Activated T-helper 1 cell treated with Interleukin-2 at 50 U/mL for 16 hours (primary cell): ENCODE measurements at places on chromosomes 16 and 17.

DNA sequence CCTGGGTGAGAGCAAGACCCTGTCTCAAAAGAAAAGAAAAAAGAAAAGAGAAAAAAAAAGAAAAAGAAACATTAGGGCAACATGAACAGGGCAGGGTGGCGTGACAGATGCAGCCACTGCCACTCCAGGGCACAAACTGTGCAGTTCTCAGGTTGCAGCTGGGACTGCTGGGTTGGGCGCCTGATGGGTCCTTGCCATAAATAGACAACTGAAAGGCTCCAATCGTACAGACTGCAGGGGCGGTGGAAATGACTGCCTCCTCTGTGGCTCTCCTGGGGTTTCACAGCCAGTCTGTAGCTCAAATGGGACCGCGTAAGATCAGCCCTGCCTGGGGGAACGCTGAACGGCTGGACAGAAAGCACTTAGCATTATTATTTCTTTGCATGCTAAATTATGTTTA is 130.7 kb downstream of the CPPED1 start:
- no peak for DNase-seq

DNA sequence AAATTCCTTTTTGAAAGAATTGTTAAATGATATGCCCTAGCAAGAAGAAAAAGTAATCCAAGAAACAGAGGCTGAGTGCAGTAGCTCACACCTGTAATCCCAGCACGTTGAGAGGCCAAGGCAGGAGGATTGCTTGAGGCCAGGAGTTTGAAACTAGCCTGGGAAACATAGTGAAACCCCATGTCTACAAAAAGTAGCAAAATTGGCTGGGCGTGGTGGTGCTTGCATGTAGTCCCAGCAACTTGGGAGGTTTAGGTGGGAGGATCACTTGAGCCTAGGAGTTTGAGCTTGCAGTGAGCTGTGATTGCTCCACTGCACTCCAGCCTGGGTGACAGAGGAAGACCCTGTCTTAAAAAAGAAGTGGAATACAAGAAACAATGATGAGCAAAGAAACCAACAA is 56.1 kb downstream of the NT5M start:
- no peak for DNase-seq

- DNase-seq, result no peak
These were observed 3.1 kb downstream of the MRC2 start for GRCh38 chr17:62630365-62631085.

DNA sequence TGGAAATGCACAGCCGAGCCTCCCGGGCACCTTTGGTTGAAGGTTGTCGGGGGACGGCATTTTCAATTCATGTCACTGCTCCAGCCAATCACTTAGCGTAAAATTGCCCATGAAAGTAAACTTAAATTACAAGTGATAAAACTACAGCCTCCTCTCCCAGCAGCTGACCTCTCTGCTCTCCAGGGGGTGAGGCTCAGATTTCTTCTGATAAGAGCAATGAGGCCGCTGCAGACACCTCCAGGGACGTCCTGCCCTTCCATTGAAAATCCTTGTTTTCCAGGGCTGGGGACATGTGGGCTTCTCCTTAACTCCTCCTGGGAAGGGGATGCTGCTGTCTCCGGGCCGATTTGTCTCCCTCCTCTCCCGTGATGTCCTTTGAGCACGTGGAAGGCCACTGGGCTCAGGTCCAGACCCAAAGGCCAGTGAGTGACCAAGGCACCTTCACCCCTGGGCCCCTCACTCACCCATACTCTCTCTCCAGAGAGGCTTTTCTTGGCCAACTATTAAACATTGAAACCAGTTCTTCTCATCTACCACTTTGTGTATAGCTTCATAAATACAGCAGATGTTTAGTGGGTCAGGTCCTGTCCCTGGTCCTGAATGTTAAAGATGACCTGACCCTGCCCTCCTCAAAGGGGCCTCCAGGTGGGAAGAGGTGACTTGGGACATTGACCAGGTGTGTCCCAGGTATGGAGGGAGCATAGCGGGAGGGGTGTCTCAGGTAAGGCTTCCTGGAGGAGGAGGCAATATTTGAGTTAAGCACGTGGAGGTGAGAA is 52.3 kb downstream of the MGAT5B start:
- no peak for DNase-seq

DNA sequence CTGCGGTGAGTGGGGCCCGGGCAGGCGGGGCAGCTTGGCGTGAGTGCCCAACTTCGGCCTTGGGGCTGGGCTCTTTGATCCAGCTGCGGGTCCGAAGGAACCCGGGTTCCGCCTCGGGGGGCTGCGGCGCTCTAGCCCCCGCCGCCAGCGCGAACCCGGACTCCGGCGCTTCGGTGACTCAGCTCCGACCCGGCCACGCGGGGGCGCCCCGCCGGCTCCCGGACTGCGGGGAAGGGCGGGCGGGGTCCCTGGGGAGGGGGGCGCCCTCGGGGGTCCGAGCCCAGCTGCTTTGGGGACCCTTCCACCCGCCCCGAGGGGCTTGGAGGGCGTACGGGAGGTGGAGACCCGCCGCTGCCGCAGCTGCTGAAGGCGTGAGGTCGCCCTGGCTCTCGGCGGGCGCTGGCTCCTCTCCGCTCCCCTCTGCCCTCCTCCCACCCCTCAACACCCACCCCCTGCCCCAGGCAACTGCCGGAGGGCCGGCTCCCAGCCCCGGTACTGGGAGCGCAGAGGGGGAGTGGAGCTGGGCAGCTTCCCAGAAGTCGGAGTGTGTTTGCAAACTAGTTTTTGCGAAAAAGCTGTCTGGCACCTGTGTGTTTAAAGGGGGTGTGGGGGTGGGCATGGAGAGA is 516 bp downstream of the CPNE2 start:
- DNase-seq, result peak; percentile 30

- DNase-seq, result no peak
These were observed 115.4 kb upstream of the CDC42EP4 start for GRCh38 chr17:73427198-73427597.

DNA sequence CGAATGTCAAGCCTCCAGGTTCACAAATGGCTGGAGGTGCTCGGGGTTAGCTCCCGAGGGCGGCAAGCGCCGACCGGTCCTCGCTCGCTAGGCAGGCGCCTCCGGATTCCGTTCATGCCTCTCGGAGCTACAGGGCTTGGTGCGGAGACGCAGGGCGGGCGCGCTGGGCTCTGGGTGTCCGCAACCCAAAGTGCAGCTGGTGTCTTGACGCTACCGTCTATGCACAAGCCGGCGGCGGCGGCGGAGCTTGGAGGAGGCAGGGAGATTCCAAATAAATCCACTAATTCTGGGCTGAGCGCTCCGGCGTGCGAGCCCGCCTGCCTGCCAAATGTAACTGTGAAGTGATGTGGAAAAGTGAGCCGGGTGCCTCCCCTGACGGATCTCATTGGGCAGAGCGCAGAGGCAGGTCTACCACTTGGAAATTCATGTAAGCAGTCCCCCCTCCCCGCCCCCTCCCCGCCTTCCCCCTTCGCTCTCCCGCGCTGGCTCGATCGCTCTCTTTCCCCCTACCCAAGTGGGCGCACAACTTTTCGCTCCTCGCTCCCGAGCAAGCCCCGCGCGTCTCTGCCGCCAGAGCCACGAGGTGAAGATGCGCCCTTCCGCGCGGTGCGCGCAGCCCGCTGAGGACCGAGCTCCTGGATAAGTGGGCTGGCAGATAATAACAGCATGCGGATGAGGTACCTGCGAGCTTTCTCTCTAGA is at the start of gene CDH8:
Gene CDH8 (minus strand): TSS at position 338 of the 701 bp plus-strand sequence. CDS start 15,035 bp downstream, outside the sequence.
- no peak for DNase-seq

DNA sequence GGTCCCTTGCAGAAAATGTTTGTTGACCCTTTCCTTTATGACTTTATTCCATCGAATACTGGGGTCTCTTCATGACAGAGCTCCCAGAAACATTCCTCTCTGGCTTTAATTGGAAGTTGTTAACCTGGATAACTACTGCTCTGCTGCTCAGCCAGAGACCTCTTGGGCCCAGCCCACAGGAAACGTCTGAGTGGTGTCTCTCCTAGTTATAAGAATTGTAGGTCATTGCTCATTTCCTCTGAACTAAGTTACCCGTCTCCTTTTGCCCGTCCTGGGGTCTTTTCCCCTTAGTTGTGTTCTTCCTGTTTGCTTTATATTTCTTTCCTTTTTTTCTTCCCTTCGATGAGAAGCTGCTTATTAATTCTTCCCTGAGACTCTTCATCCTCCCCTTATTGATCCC is 9.0 kb downstream of the MAP2K6 start:
- no peak for DNase-seq

- DNase-seq, result no peak
These were observed 12.9 kb downstream of the G6PC1 start for GRCh38 chr17:42913522-42913921.

DNA sequence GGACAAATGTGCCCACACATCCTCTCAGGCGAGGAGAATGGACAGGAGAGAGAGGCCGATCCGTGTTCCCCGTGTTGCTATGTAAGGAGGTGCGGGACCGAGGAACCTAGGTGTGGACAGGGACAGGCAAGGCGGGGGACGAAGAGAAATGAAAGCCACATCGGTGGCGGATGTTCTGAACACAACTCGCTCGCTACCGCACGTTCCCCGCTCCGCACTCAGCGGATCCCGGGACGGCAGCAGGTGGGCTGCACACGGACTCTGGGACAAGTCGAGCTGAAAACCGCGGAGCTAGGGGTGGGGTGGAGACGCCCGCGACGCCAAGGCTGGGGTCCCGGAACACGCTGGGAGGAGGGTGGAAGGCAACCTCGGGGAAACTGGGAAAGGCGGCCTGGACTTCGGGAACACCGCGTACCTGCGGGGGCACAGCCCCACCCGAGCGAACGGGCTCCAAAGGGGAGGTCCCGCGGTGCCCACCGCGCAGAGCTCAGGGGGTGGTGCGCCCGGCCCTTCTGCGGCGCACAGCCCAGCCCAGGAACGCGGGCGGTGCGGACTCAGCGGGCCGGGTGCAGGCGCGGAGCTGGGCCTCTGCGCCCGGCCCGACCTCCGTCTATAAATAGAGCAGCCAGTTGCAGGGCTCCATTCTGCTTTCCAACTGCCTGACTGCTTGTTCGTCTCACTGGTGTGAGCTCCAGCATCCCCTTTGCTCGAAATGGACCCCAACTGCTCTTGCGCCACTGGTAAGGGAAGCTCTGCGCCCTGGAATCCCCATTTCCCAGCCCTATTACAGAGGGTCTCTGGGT is at the start of gene MT1E:
Gene MT1E (plus strand): TSS at position 642 of the 803 bp plus-strand sequence. CDS start 71 bp downstream, at position 713.
- DNase-seq, result no peak

- DNase-seq, result no peak
These were observed 10.2 kb downstream of the ARSG start for GRCh38 chr17:68301438-68301959.

DNA sequence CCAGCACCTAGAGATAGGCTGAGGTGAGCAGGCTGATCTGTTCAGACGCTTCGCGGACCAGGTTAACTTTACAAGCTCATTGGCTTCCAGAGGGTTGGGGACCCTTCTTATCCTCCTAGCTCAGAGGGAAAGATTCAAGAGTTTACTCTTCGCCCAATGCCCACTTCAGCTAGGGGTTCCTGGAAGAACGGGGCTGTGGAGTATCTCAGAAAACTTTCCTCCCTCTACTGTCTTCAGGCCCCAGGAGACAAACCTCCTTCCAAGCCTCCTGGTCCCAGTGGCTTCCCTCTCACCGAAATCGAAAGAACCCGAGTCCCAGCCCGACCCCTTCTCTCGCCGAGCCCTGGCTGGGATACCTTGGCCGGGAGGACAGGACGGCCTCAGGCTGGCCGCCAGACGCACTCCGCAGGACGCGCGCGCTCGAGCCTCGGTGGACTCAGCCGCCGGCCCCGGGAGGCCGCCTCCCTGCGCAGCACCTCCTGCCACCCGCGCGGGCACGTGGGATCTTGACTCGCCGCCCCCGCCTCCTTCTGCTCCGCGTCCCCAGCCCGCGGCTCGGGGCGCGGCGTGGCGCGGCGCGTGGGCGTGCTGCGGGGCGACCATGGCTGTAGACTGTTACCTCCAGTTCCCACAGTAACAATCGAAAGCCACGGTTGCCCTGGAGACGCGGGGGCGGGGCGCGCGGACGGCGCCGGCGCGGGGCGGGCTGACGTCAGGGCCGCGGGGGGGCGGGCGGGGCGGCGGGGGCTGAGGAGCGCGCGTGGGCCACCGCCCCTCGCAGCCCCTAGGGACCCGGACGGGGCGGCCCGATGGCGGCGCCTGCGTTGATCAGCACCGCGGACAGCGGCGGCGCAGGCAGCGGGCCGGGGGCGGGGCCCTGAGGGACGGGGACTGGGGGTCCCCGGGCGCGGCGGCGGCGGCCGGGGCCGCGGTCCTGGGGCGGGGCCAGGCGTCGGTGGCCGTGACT is 5.3 kb upstream of the HIC1 start:
- DNase-seq, result peak; percentile 85

DNA sequence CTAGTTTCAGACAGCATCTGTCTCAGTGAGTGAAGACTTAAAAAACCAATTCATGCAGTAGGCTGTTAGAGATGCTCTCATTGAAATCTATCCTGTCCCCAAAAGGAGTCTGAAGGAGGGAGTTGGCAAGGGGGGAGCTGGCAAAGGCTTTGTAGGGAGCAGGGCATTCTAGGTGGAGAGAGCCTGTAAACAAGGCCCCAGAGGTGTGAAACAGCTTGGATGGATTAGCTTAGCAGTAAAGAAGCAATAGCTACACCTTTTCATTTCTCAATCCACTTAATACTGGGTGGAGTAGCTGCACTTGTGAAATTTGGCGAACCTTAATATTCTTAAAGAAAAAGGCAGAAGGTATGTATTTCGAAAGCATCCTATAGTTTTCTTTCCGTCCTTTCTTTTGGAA is 61.8 kb downstream of the KSR1 start:
- DNase-seq, result no peak

DNA sequence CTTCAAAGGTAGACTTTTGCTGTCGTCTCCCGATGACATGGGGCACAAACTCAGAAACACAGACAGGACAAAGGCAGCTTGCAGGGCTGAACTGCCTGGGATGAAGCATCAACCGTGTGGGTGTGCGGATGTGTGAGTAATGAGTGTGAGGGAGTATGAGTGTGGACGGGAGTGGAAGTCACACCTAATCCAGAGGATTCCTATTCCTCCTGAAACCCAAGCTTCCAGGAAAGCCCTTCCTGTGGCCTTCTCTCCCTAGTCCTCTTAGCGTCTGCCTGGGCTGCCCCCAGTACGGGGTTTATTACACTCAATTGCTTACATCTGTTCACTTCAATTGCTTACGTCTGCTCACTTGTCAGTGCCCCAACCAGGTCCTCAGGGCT is 2.3 kb upstream of the IL4R start:
- no peak for DNase-seq
